GM23338 (cell line): ENCODE measurements at places on chromosomes 7 and 10.

- DNase-seq, result no peak
Observed at GRCh38 chr7:113199136-113199535, 80.8 kb upstream of the SMIM30 start.

DNA sequence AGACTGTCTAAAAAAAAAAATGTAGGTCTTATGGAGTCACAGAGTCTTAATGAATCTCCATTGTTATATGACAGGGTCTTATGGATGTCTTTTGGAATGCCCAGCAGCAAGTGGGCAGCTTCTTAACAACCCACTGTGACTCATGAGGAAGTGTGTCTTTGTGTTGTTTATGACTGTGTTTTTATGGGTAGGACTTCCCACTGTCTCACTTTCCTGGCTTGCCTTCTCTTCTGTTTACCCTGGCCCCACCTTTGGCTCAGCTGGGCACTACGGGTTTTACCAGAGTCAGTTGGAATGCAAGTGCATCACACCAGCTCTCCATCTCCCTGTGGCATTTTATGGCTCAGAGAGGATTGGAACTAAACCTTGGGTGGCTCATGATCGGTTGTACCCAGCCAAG is 580.5 kb downstream of the AUTS2 start:
- DNase-seq, result no peak

DNA sequence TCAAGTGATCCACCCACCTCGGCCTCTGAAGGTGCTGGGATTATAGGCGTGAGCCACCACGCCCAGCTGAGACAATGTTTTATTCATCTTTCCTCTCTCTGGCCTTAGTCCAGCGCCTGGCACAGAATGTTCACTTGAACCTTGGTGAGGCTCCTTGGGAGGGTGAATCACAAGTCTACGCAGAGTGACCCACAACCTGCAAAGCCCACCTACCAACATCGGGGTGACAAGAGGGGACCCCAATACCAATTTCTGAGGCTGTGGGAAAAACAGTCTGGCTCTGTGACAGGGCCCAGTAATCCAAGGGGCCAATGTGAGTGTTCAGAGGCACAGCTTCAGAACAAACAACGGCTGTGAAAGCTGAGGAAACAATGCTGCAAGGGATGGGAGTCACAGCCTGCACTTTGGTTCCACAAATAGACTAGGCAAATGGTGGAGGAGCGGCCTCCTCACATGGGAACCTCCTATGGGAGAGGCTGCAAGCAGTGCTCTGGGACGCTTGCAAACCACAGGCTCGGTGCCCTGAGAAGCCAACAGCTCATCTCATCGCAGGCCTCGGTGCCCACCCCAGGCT is 5.6 kb upstream of the MALSU1 start:
- no peak for DNase-seq

DNA sequence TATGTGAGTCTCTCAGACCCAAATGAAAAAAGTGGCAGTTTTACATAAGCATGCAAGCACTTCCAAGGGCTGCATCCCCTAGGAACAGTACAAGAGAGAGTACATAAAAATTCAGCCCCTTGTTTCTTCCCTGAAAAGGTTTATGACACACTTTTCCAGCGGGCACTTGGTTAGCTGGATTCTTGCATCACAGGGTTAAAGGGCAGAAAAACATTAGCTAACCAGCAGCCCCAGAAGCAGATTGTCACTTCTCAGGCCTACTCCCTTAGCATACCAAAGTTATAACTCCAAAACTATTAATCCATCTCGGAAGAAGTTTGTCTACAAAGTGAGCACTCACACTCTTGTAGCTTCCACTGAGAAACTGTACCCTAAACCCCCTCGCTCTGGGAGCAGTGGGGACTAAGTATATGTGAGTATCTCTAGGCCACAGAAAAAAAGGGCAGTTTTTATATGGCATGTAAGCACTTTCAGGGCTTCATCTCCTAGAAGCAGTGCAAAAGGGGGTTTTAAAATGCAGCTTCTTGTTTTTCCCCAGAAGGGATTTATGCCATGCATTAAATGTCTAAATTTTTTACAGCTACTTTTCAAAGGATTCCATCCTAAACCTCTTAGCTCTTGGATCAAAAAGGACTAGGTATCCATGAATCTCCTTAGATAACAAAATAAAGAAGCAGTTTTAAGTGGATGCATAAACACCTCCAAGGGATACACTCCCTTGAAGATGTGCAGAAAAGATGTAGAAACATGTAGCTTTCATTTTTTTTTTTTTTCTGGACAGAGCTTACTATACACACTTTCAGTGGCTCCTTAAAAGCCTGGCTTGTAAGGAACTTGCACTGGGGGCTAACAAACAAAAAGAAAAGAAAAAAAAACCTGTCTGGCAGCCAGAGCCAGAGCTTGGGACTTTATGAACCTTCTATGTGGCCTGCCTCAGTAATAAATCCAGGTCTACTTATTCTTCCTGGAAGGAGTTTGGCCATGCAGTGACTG is 956.7 kb downstream of the CCSER2 start:
- DNase-seq, result no peak

GRCh38 chr10:124588736-124589490 is 127.3 kb downstream of the LHPP start:
- no peak for DNase-seq

GRCh38 chr10:123634221-123634620 is 31.9 kb upstream of the GPR26 start:
- DNase-seq, result no peak

GRCh38 chr10:52653263-52653909 is 119.2 kb downstream of the MBL2 start:
- no peak for DNase-seq

DNA sequence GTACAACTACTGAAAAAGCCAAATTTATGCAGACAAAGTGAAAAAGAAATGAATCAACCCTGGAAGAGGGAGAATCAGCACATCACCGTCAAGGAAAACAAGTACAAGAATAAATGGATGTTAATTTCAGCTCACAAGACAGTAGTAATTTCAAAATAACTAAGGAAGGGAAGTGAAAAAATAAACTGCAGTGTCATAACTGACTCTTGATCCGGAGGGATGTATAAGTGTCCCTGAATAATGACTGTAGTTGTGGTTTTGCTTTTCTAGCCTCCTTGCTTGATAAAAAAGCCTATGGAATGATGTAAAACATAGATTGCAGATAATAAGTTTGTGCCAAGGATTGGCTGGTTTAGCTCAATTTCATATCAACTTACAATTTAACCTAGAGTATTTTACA is 721.1 kb upstream of the C7orf33 start:
- DNase-seq, result no peak

DNA sequence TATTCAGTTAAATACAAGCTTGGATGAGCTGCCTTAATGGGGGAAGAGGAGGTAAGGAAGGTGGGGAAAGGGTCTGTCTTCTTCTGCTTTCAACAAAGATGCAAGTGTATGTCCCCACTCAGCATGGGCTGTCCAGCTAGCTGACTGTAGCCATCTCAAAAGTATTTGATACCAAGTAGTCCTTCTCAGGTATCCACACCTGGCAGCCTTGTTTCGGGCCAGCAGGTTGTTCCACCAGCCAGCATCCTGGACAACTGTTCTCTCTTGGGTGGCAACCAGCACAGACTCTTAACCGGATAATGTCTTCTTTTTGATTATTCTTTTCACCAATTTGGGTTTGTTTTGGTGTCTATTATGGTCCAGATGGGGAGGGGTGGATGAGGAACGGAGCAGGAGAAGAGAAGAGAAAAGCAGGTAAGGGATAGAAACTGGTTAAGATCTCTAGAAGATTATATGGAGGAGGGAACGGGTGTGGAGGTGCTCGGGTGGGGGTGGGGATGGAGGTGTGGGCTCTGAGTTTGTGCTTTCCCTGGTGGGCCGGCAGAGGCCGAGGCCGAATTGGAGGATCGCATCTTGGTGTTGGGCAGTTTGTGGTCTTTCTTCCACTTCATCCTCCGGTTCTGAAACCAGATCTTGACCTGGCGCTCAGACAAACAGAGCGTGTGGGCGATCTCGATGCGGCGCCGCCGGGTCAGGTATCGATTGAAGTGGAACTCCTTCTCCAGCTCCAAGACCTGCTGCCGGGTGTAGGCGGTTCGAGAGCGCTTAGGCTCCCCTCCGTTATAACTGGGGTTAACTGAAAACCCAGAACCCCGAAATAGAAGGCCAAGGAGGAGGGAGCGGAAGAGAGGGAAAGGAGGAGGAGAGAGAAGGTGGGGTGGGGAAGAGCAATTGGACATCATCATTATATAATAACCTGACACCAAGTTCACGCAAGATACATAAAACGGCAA is 1.5 kb downstream of the HOXA4 start:
- no peak for DNase-seq

GRCh38 chr7:104149822-104150221 is 58.0 kb downstream of the ORC5 start:
- DNase-seq, result no peak

DNA sequence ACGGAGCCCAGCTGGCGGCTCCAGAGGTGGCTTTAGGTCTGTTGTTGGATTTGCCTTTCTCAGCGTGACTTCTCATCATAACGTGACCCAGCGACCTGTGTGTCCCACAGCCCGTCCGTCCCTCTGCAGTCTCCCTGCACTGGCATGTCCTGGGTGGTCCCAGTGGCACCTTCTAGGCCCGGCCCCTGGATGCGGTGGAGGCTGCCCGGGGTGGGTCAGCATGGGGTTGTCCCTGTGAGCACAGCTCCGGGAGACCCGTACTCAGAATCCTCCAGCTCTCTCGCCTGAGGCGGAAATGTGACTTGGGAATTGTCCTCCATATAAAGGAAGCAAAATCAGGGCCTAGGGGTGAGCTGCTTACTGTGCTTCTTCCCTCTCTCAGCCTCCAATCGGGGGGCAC is 25.6 kb upstream of the AP5Z1 start:
- no peak for DNase-seq

GRCh38 chr7:117047496-117047895 is 94.2 kb downstream of the ST7 start:
- DNase-seq, result no peak

GRCh38 chr10:34347131-34347530 is 468.0 kb downstream of the PARD3 start:
- no peak for DNase-seq

DNA sequence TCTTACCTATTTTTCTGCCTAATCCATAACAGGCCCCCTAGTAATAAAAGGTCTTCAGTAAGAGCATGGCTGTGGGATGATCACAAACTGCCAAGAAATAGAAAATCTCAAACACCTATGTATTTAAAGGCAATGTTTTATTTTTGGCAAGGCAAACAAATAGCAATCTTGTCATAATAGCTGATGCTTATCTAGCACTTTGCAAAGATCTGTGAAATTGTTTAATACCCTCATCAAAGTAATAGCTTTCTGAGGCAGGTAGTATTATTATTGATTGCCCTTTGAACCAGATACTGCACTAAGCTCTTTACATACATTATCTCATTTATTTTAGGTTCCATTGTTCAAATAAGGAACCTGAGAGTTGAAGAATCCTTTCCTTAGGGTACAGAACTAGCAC is 1.6 kb upstream of the CADPS2 start:
- DNase-seq, result no peak
